ENCODE measurements at places on chromosomes 1 and 21.

- peaks cover 9% of the 10 kb centered on the region for H3K36me3 ChIP-seq
- H3K27ac ChIP-seq = no peak overlapping the region
- no peaks in the 10 kb centered on the region for H3K27me3 ChIP-seq
- no peaks in the 10 kb centered on the region for H3K4me1 ChIP-seq
These were observed 40.0 kb downstream of the NTPCR start for GRCh38 chr1:232990176-232991128.

DNA sequence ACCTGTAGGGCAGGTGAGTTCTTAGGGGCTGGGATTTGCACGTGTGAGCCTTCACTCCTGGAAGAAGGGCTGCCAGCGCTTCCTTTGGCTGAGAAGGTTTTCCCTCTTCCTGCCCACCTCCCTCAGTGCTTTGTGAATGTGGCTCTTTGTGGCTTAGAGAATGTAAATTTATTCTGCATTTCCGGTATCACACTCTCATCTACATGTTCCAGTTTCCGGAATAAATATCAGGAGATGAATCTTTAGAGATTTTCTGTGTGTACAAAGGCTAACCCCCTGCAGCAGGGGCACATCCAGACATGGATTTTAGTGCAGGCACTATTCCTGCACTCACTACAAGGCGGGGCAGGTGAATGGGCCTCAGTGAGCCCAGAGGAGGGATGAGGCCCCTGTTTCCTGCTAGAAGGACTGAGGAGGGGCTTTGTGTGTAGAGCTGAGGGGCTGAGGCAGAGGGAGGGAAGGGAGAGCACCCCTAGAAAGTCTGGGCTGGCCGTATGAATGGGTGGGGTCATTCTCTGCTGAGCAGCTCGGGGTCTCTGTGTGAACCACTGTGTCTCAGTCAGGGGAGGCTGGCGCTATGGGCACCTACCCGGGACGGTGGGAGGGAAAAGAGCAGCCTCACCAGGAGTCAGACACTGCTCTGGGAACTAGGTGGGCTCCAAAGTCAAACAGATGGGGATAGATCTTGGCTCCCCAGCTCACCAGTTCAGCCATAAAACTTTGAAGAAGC, 207.5 kb downstream of the MATN1 start:
- DNase-seq = no peak
- no peaks in the 10 kb centered on the region for H3K36me3 ChIP-seq
- H3K27me3 ChIP-seq = peaks cover 36% of the 10 kb centered on the region
- no peak overlapping the region for H3K27ac ChIP-seq
- H3K4me1 ChIP-seq = no peaks in the 10 kb centered on the region

DNA sequence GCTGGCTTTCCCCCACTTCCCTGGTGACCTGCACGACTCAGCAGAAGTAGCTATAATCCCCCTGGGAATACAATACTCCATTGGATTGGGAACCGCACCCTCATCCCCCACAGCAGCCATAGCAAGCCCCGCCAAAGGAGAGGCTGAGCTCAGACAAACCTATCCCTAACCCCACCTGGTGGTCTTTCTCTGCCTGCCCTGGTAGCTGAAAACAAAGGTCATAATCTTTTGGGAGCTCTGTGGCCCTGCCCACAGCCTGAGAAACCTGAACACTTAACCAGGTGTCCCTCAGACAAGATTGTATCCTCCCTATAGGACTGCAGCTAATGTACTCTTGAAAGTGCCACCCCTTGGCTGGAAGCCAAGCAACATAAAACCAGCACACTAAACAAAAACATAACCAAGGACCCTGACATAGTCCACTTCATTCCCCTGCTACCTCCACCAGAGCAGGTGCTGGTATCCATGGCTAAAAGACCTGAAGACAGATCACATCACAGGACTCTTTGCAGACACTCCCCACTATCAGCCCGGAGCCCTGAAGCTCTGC, 71.6 kb upstream of the RUNX1 start:
- DNase-seq = no peak
- H3K4me3 ChIP-seq = no peak overlapping the region
- H3K27ac ChIP-seq = no peak overlapping the region
- no peaks in the 10 kb centered on the region for H3K36me3 ChIP-seq
- H3K4me1 ChIP-seq = no peaks in the 10 kb centered on the region

- H3K27ac ChIP-seq = no peak overlapping the region
- no peak overlapping the region for H3K4me3 ChIP-seq
- H3K36me3 ChIP-seq = no peaks in the 10 kb centered on the region
These were observed 5.7 kb upstream of the MOB3C start for GRCh38 chr1:46622344-46622743.

- no peaks in the 10 kb centered on the region for H3K36me3 ChIP-seq
- H3K27me3 ChIP-seq = no peaks in the 10 kb centered on the region
- no peak within 1 kb of the TSS for H3K27ac ChIP-seq
- H3K4me1 ChIP-seq = peaks cover 2% of the 10 kb centered on the region
- H3K4me3 ChIP-seq = peak within 1 kb of the TSS; percentile 86
These were observed at the start of gene MMP23B for GRCh38 chr1:1631782-1632420. TSS of gene MMP23B (plus strand) at chr1:1632173. CDS start at chr1:1632219, 46 bp downstream.

DNA sequence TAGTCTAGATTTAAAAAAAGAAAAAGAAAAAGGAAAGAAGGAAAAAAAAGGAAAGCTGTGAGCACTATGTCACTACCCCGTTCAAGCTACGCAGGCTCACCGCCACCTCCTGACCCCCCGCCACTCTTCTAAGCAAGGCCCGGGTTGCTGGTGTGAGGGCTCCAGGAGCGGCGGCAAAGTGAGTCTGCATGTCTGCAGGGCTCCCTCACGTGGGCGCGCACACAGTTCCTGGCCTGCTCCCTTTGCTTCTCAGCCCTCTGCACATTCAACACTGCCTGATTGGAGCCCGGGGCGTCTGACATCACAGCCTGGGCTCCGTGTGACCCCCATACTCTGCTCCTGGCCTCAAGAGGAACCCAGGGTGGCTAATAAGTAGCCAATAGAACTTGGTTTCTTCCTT, 81.4 kb upstream of the TLR5 start:
- no peaks in the 10 kb centered on the region for H3K27me3 ChIP-seq
- no peak overlapping the region for H3K4me3 ChIP-seq
- H3K27ac ChIP-seq = no peak overlapping the region
- no peak for DNase-seq
- peaks cover 10% of the 10 kb centered on the region for H3K36me3 ChIP-seq

GRCh38 chr1:46333300-46334029, 7.1 kb upstream of the NSUN4 start:
- no peak for DNase-seq
- no peak overlapping the region for H3K4me3 ChIP-seq
- no peaks in the 10 kb centered on the region for H3K4me1 ChIP-seq
- no peaks in the 10 kb centered on the region for H3K36me3 ChIP-seq
- no peaks in the 10 kb centered on the region for H3K27me3 ChIP-seq

- peaks cover 14% of the 10 kb centered on the region for H3K4me1 ChIP-seq
- H3K27ac ChIP-seq = peak overlapping the region; percentile 87
- H3K4me3 ChIP-seq = peak overlapping the region; percentile 89
- peaks cover 14% of the 10 kb centered on the region for H3K27me3 ChIP-seq
- H3K36me3 ChIP-seq = peaks cover 2% of the 10 kb centered on the region
These were observed 1.8 kb downstream of the FHL3 start for GRCh38 chr1:38003261-38004250.

GRCh38 chr1:180571060-180571831, 12.5 kb downstream of the OVAAL start:
- no peak overlapping the region for H3K27ac ChIP-seq
- H3K4me3 ChIP-seq = no peak overlapping the region
- H3K27me3 ChIP-seq = peaks cover 66% of the 10 kb centered on the region
- peaks cover 8% of the 10 kb centered on the region for H3K4me1 ChIP-seq
- no peak for DNase-seq

- peaks cover 2% of the 10 kb centered on the region for H3K4me1 ChIP-seq
- no peak overlapping the region for H3K27ac ChIP-seq
- H3K36me3 ChIP-seq = no peaks in the 10 kb centered on the region
- H3K27me3 ChIP-seq = peaks cover 7% of the 10 kb centered on the region
- no peak for DNase-seq
These were observed 49.5 kb upstream of the GPR37L1 start for GRCh38 chr1:202073206-202073605.

GRCh38 chr1:119504831-119505230, 2.2 kb upstream of the HSD3B1 start:
- H3K36me3 ChIP-seq = no peaks in the 10 kb centered on the region
- no peaks in the 10 kb centered on the region for H3K27me3 ChIP-seq
- H3K4me3 ChIP-seq = no peak overlapping the region
- no peaks in the 10 kb centered on the region for H3K4me1 ChIP-seq
- no peak for DNase-seq

DNA sequence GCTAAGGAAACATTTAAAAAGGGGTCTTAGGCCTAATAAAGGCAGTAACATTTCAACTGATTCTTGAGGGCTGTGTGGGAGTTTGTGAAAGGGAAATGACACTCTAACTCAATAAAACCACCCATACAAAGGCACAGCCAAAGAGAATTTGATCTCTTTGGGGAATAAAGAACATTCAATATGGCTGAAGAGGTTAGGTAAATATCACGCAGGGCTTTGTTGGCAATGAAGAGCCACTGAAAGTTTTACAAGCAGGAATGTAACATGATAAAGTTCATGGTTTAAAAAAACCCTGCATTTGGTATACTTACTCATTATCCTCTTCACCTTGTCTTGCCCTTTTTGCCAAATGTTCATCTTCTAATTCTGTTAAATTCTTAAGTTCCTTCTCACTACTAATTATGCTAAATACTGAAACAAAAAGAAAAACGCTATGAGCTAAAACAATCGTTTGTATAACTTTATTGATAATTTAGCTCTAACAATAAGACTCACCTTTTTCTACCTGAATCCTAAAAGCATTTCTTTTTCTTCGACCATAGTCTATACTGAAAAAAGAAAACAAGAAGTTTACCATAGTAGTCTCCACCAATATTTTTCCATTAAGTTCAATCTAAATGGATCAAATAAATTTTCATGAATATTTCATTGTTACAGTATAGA, 12.5 kb downstream of the NVL start:
- no peak overlapping the region for H3K4me3 ChIP-seq
- H3K4me1 ChIP-seq = peaks cover 13% of the 10 kb centered on the region

GRCh38 chr1:116066868-116067565, 44.2 kb upstream of the MAB21L3 start:
- H3K36me3 ChIP-seq = peaks cover 2% of the 10 kb centered on the region
- H3K27me3 ChIP-seq = peaks cover 6% of the 10 kb centered on the region
- no peaks in the 10 kb centered on the region for H3K4me1 ChIP-seq
- DNase-seq = no peak
- H3K4me3 ChIP-seq = no peak overlapping the region
- no peak overlapping the region for H3K27ac ChIP-seq

Measured in T-helper 17 cell (primary cell).